B cell (primary cell): ENCODE measurements at places on chromosomes 6 and 20.

GRCh38 chr20:53916173-53916512 is 154.3 kb downstream of the BCAS1 start:
- no peak for DNase-seq

- no peak for DNase-seq
Observed at GRCh38 chr6:26295691-26296555, 69.1 kb upstream of the BTN3A2 start.

DNA sequence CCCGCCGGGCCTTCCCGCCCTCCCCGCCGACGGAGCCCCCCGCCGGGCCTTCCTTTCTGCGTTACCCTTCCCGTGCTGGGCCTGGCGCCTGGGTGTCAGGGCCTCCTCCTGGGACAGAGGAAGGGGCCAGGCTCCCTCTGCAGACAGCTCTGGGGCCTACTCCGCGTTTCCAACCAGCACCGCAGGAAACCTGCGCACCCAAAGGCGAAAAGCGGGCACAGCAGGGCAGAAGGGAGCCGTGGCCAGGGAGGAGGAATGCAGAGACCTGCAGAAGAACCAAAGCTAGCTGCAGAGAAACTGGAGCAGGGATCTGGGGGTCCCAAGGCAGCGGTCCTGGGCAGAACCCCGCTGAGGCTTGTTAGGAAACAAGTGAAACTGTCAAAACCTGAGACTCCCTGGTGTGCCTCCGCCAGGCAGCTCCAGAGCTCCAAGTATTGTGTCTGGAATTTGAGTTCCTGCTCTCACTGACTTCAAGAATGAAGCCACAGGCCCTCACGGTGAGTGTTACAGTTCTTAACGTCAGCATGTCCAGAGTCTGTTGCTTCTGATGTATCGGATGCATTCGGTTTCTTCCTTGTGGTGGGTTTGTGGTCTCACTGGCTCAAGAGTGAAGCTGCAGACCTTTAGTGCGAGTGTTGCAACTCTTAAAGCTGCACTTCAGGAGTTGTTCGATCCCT is 33.3 kb downstream of the IRF4 start:
- no peak for DNase-seq

GRCh38 chr20:59191756-59192532 is 28.3 kb downstream of the ZNF831 start:
- no peak for DNase-seq

DNA sequence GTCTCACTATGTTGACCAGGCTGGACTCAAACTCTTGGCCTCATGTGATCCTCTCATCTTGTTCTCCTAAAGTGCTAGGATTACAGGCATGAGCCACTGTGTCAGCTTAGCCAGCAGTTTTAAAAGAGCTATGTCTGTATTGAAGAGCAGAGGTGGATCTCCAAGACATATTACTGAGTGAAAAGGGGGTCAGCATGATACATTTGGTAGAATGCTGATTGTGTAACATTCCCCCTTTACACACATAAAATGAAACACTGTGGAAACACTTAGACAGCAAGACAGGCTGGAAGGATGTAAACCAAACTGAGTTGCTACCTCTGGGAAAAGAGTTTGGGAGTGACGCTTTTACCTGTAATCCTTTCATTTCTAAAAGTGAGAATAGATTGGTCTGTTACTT is 1.7 kb upstream of the RIPOR3 start:
- DNase-seq = no peak
